ENCODE measurements at places on chromosomes 13 and 19.

DNA sequence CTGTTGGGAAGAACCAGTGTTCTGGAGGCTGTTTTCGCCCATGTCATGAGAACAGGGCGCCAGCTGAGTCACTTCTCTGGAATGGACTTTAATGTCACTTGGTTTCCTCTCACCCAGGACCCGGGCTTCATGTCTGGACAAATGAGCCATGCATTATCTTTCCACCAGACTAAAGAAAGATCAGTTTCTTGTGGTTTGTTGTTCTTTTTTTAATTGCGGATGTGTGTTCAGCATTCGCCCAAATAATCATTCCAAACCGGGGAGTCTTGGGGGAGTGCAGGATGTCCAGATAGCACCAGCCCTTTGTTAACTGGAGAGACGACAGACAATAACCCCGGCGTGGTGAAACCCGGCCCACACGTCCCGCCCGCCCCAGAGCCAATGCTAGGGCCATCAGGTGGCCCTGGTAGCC lies 102.5 kb downstream of the COL4A2 start:
- no peak for DNase-seq

GRCh38 chr19:51727349-51727880 lies 3.6 kb upstream of the HAS1 start:
- no peak for DNase-seq

- DNase-seq: no peak
Measured at GRCh38 chr19:1992759-1993260, 22.7 kb downstream of the BTBD2 start.

DNA sequence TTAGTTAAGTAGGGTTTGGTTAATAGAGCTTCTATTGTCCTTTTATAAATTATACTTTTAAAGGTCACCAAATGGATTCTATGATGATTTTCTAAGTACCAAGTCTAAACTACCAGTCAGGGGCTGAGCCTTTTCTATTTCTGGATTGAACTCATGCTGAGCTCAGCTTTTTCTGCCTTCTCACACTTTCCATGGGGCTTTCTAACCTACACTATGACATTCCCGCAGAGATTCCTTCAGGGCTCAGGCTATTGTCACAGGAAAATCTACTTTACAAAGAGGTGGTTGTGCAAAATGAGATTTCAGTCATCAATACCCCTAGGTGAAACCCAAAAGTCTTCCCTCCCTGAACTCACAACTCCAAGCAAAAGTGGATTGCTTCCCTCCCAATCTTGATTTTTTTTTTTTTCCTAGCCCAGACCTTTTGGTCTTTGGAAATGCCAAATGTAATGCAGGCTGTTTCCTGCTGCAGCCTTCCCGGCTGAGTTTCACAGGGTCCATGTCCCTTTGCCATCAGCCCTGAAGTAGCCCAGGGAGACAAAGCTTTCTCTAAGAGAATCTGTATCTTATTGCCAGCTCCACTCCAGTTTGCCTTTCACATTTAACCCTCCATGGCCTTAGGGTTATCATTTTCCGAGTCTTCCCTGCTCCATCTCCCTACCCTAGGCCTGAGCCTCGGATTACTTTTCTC lies 13.6 kb downstream of the C13orf42 start:
- no peak for DNase-seq

DNA sequence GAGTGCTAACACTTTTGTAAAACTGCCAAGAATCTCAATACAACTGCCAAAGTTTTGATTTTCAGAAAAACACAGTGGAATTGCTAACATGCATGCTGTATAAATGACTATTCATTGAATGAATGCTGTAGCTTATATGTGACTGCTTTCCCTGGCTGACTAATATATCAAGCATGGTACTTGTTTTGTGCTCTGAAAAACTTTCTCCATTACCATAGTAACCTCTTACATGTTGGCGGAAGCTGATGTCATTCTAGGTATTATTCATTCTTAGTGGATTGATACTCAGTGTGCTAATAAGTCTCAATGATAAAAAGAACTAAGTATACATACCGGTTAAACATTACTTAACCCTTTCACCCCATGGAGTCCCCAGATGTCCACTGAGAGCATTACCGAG lies 166.1 kb upstream of the MYO16 start:
- DNase-seq: no peak
